NCI-H69 (cell line): ENCODE measurements at places on chromosomes 13 and 19.

GRCh38 chr13:75411924-75412537 is 69.9 kb downstream of the TBC1D4 start:
- DNase-seq, result no peak

- DNase-seq, result peak; percentile 78
Measured at GRCh38 chr13:39587939-39588338, 15.1 kb downstream of the LHFPL6 start.

GRCh38 chr19:53102756-53103233 is 427 bp downstream of the ZNF160 start:
- peak; percentile 55 for DNase-seq

DNA sequence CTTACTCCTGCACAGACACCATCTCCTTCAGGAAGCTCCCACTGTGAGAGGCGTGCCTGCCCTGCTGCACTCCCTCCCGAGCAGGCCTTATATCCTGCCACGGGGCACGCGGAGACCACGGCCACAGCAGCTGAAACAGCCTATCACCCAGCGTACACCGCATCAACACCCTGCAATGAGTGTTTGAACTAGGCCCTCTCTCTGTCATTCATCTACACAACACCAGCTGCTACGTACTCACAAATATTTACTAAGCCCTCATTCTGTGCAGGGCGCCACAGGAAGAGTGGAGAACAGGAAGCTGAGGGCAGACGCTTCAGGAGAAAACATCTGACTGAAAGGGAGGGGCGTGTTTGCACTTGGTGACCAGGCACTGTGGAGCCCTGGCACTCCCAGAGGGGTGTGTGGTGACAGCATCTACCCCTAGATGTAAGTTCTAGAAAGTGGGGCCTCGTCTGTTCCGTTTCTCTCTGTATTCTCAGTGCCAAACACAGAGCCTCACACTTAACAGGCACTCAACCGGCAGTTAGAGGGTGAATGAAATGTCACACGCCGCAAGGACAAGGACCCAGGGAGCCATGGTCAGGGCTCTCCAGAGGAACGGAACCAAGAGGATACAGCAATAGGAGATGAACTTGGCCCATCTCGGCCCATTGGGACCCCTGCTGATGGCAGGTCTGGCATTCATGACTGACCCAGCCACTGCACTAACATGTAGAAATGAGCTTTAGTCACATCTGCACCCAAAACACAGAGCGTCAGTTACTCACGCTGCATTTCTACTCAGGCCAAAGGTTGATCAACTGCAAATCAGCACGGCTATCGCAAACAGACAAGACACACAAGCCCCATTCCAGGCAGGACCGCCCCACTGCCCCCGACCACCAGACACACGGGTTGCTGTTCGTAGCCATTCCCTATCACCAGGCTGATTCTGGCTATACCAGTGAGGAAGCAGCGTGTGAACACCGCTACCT is 15.7 kb downstream of the RANBP3 start:
- peak; percentile 99 for DNase-seq

DNA sequence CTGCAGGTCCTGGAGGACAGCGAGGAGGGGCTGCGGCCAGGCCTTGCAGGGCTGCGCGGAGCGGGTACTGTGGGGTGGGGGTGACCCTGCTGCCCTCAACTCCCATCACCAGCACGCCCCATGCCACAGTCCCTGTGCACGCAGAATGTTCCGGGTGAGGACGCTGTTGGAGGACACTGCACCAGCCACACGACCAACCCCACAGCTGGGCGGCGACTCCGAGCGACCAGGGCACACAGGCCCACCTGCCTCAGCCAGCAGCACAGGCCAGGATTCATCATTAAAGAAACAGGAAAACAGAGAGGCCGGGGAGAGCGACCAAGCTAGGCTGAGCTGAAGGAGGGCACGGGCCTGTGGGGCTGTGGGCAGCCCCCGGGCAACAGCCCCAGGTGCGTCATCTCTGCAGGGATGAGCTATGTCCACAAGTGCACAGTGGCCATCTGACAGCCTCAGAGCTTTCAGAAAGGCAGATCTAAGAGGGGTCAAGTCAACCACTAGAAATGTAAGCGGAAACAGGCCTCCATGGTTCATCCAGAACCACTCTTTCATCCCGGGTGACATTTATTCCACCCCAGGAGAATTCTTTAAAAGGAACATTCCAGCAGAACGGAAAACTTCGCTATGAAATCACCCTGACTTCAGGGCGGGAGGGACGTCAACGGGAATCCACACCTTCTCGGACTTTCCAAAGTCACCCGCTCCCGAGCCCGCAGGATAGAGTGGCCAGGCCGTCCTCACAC is 1.5 kb downstream of the GAS6 start:
- no peak for DNase-seq

- no peak for DNase-seq
Measured at GRCh38 chr19:30132343-30133075, 190.5 kb downstream of the URI1 start.

- DNase-seq, result no peak
Measured at GRCh38 chr13:44116562-44117332, 237.0 kb downstream of the LACC1 start.

GRCh38 chr19:1828279-1829238 is 16.5 kb upstream of the ATP8B3 start:
- no peak for DNase-seq

- DNase-seq, result no peak
Measured at GRCh38 chr13:99208845-99209527, 8.3 kb downstream of the UBAC2 start.

DNA sequence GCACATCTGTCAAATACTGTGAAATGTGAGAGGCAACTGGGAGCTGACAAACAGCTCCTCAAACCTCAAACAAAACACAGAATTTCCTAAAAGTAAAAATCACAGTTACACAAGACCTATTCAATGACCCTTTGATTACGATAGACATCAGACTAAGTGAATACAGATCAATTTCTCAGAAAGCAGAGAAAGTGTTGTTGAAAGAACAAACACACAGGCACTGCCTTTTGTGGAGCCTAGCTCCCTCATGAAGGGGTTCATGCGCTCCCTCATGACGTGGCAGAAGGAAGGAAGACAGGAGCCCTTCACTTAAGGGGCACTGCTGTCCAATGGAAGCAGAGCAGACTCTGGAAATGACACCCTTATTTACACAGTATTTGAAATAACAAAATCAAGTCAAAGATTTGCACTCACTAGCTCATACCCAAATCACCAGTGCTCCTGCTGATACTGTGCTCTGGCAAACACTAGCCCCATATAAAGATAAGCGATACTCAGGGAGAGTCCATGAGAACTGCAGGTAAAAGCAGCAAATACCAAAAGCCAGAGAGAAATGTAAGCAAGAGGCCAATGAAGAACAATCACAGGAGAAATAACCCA is 144.9 kb downstream of the KLF12 start:
- DNase-seq, result peak; percentile 85

DNA sequence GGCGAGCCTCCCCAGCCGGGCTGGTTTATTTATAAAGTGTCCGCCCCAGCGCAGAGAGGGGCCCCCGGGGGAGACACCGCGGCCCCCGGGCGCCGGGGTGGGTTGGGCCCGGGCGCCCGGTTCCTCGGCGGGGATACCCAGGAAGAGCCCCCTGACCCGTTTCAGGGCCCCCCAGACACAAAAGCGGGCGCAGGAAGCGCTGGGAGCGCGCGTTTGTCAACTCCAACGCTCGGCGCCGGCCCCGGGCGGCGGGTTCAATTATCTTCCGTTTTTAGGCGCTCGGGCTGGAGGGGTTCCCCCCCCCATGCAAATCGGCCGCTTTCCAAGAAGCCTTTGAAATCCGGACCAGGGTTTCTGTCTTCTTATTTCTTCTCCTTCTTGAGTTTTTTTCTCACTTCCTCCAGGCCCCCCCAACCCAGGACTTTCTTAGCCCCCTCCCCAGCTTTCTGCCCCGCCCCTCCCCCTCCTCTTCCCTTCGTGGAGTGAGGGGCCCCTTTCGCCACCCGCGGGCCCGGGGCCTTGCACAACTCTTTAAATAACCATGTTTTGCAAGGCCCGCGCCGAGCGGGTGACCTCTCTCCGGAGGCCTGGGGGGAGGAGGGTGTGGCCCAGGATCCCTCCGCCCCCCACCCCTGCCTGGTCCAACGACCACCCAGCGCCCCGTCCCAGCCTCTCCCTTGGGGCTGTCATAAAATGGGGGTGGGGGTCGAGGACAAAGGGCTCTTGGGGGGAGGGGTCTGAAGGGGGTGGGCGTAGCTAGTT is 935 bp downstream of the ARID3A start:
- peak; percentile 67 for DNase-seq

DNA sequence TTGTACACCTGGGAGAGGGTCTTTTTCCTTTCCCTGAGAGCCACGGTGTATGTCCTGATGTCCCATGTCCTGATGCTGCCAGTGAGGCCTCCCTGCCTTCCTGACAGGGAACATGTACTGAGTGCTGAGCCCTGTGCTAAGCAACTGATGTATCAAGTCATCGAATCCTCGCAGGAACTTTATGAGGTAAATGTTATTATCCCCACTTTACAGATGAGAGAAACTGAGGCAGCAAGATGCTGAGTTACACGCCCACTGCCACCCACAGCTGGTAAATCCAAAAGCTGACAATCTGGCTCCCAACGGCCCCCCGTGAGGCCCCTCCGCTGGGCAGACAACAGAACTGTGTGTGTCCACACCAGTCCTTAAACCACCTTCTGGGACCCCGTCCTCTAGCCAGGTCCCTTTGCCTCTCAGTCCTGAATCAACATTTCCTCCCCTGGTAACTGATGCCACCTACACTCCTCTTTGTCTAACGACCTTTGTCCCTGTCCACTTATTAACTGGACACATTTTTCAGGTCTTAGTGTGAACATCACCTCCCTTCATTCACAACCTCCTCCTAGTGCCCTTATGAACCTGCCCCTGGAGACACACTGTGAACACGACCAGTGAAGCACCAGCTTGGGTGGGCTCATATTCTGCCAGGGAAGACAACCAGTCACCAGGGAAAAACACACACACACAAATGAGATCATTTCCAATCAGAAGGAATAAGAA is 5.4 kb upstream of the VSIG10L start:
- DNase-seq, result no peak

GRCh38 chr19:35718345-35719041 is 690 bp downstream of the KMT2B start:
- peak; percentile 45 for DNase-seq

GRCh38 chr19:56562766-56563165 is 4.5 kb upstream of the ZNF470 start:
- DNase-seq, result no peak

DNA sequence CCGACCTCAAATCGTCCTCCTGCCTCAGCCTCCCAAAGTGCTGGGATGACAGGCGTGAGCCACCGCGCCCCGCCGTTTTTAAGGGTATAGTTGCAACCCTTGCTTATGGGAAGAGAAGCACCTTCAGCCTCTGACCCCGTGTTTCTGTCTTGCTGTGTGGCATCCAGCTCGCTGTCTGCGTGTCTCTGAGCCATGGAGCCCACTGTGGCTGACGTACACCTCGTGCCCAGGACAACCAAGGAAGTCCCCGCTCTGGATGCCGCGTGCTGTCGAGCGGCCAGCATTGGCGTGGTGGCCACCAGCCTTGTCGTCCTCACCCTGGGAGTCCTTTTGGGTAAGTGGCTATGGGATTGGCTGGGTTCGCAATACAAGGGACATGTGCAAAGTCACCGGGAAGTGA is 29.5 kb downstream of the TMPRSS9 start:
- no peak for DNase-seq

DNA sequence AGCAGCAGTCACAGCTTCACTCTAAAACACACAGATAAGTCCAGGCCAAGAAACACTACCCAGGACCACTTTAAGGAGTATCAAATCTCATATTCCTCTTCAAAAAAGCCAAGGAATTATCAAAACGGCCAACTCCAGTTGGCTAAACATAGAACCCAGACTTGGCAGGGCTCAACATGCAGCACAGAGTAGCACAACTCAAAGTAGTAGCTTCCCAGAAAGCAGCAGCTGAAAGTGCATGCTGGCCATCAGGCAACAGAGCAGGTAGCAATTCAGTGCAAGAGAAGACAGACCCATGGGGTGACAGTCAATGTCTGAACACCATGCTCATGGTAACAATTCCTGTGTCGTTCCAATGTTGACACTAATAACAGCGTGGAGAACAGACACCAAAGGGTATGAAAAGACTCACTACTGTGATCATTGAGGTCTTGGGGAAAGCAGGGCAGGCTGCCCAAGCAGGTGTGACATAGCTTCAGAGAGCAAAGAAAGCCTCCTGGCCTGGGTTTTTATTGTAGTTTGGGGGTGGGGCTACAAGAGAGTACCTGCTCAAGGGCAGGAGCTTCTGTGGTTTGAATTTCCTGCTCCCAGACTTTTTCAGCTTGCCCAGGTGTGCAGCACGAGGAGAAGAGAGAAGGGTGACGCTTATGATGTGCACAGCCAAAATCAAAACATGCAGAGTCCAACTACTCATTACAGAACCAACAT is 6.2 kb downstream of the ZNF709 start:
- DNase-seq, result peak; percentile 63

GRCh38 chr13:103349211-103349980 is 283.2 kb upstream of the SLC10A2 start:
- peak; percentile 85 for DNase-seq

- no peak for DNase-seq
Measured at GRCh38 chr13:37918116-37918714, 48.6 kb upstream of the TRPC4 start.

DNA sequence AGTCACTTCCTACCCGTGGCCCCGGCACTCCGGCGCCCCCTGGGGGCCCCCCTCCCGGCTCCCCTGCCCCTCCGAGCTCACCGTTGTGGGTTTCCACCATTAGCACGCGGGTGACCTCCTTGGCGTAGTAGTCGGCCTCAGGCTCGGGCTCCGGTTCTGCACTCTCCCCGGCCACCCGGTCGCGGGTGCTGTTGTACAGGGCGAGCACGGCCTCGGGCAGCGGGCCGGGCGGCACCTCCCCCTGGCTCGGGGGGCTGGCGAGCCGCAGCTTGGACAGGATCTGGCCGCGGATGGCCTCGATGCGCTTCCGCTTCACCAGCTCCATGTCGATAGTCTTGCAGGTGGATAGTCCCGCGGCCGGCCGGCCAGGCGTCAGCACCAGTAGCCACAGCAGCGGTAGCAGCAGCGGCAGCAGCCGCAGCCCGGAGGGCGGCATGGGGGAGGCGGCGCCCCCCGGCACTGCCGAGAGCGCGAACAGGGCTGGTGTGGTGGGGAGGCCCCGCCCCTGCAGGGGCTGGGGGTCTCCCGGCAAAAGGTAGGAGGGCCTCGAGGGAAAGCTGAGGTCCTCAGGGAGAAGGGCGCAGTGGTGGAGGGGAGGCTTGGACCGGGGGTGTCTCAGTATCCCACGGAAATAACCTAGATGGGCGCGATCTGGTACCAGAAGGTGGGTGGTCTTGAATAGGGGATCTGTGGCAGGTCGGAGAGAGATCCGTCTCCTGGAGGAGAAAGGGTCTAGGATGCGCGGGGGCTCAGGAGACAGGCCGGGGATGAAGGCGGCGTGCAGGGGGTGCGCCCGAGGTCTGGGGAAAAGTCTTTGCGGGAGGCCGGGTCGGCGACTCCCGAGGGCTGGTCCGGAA is 885 bp downstream of the TGFB1 start:
- DNase-seq, result peak; percentile 78

GRCh38 chr13:27556109-27556508 is 64.2 kb downstream of the LNX2 start:
- DNase-seq, result no peak

GRCh38 chr13:28012896-28013295 is 24.4 kb upstream of the URAD start:
- no peak for DNase-seq
